Type B pancreatic cell (in vitro differentiated cells): ENCODE measurements at places on chromosomes 6 and 20. TPM values are rescaled to one million over a fixed set of nuclear protein-coding genes. Genes with fewer than 3 reads are reported as not detected.

The CEP85L gene
- total RNA-seq: 8.9 and 16.1 TPM in 2 replicates

The ROS1 gene
- 0.19 and 0.33 TPM in 2 replicates for total RNA-seq

The VSX1 gene
- not detected in 2 replicates for total RNA-seq

The GHRH gene
- 0.77 and 3.9 TPM in 2 replicates for total RNA-seq

The TFAP2D gene
- not detected in 2 replicates for total RNA-seq

The MKKS gene
- total RNA-seq: 16.2 and 19.9 TPM in 2 replicates

The CENPW gene
- 22.5 and 42.0 TPM in 2 replicates for total RNA-seq

The ARHGAP40 gene
- total RNA-seq: 1.7 and 1.9 TPM in 2 replicates

The MYMX gene
- total RNA-seq: 0.53 and 0.59 TPM in 2 replicates

The WFDC5 gene
- total RNA-seq: 0.41 and 0.74 TPM in 2 replicates

The POU5F1 gene
- total RNA-seq: not detected in 2 replicates

The TTI1 gene
- total RNA-seq: 25.1 and 43.8 TPM in 2 replicates

The KHDC1 gene
- 2.0 and 5.3 TPM in 2 replicates for total RNA-seq

The SUMO4 gene
- 0.98 and 2.8 TPM in 2 replicates for total RNA-seq

The RWDD2A gene
- 3.6 and 4.5 TPM in 2 replicates for total RNA-seq

The TRDN gene
- 0.34 and 1.3 TPM in 2 replicates for total RNA-seq

The MAPK13 gene
- 29.4 and 67.6 TPM in 2 replicates for total RNA-seq

The FAM217A gene
- total RNA-seq: not detected in 2 replicates

The KCNG1 gene
- 78.8 and 238 TPM in 2 replicates for total RNA-seq

The MUC22 gene
- total RNA-seq: 1.6 and 4.9 TPM in 2 replicates

The RNF182 gene
- 2.8 and 12.3 TPM in 2 replicates for total RNA-seq

The ADTRP gene
- 1.4 and 3.2 TPM in 2 replicates for total RNA-seq

The SLC44A4 gene
- 8.8 and 10.6 TPM in 2 replicates for total RNA-seq

The MGME1 gene
- 31.2 and 32.7 TPM in 2 replicates for total RNA-seq

The BTN1A1 gene
- total RNA-seq: 0.36 and 1.3 TPM in 2 replicates

The NRSN1 gene
- total RNA-seq: 0.17 TPM in 1 of 2 replicates, not detected in the other
